HT1080 (cell line): ENCODE measurements at places on chromosomes 5 and 9. TPM values are rescaled to one million over a fixed set of nuclear protein-coding genes. Genes with fewer than 3 reads are reported as not detected.

BAAT gene
- total RNA-seq: 0.03 TPM in 1 of 2 replicates, not detected in the other

ARID3C gene
- total RNA-seq: not detected in 2 replicates

IRX4 gene
- not detected in 2 replicates for total RNA-seq

GABRA1 gene
- total RNA-seq: not detected in 2 replicates

FAM151B gene
- total RNA-seq: 0.27 and 0.97 TPM in 2 replicates

SLIT3 gene
- 0.08 and 0.23 TPM in 2 replicates for total RNA-seq

IFNA14 gene
- total RNA-seq: not detected in 2 replicates

INSL4 gene
- 0.33 and 0.39 TPM in 2 replicates for total RNA-seq

TMEM38B gene
- 13.9 and 18.3 TPM in 2 replicates for total RNA-seq

STK10 gene
- 16.1 and 16.4 TPM in 2 replicates for total RNA-seq

IL9 gene
- not detected in 2 replicates for total RNA-seq

GFI1B gene
- total RNA-seq: not detected in 2 replicates

FGFR4 gene
- total RNA-seq: 2.2 and 3.4 TPM in 2 replicates

ACOT12 gene
- 0.03 TPM in 1 of 2 replicates, not detected in the other for total RNA-seq

SLC6A7 gene
- 0.03 TPM in 1 of 2 replicates, not detected in the other for total RNA-seq

PCDHGA4 gene
- total RNA-seq: 0.71 and 0.73 TPM in 2 replicates

PRSS3 gene
- 6.8 and 7.3 TPM in 2 replicates for total RNA-seq

CNTNAP3B gene
- total RNA-seq: 4.1 and 4.9 TPM in 2 replicates

PROP1 gene
- not detected in 2 replicates for total RNA-seq
